ENCODE measurements at places on chromosomes 1 and 21.

- DNase-seq = no peak
Observed at GRCh38 chr1:117810553-117810952, 118.9 kb downstream of the GDAP2 start.

DNA sequence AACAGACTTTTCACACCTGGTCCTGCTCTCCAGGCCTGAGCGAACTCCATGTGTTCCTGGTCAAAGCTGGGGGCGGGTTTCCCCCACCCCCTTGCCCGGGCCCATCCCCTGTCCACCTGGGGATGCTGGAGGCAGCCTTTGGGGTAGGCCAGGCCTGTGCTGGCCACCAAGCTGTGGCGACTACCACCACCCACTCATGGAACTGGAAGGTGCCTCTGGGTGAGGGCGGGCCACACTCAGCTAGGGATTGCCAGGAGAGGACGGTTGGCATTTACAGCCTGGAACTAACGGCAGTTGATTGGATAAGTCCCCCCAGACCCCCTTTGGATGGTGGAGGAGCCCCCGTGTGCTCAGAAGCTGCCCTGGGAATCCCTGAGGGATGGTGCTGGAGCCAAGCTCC is 7.9 kb downstream of the S100B start:
- DNase-seq = no peak

- DNase-seq = no peak
Observed at GRCh38 chr1:54870869-54871268, 16.1 kb downstream of the DHCR24 start.

- DNase-seq = no peak
Observed at GRCh38 chr1:181482521-181483284, 614 bp upstream of the CACNA1E start.

DNA sequence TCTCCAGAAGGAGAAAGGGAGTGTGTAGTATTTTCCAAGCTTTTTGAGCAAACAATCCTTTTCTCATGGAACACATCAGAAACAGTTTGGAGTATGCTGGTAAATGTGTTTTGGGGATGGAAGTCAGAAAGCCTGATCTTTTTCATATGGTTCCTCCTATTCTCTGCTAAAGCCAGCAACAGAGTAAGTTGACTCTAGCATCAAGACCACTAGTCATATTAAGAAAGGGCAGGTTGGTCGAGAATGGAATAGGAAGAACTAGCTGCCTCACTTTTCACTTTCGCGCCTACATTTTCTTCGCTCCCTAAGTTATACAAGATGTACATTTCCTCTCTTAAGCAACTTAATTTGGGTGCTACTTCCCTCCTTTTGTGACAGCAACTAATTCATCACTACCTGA is 24.0 kb downstream of the PPT1 start:
- DNase-seq = no peak

GRCh38 chr1:178146436-178146835 is 52.5 kb downstream of the RASAL2 start:
- no peak for DNase-seq

DNA sequence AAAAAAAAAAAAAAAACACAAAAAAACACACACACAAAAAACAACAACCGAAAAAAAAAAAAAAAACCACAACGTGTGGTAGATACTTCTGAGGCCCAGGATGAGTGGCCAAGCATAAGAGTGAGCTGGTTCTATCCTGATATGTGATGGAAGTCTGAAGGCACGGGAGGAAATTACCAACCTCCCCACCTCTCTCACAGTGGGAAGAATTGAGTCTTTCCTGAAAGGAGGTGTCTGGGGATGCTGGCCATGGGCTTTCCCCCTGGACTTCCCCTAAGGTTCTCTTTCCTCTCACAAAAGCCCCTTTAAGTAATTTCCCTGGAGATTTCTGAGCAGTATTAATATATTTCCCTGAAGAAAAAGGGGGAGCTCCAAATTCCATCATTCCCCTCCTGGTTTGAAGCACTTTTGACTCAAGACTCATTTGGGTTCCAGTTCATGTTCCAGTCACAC is 5.2 kb downstream of the TMCC2 start:
- no peak for DNase-seq

DNA sequence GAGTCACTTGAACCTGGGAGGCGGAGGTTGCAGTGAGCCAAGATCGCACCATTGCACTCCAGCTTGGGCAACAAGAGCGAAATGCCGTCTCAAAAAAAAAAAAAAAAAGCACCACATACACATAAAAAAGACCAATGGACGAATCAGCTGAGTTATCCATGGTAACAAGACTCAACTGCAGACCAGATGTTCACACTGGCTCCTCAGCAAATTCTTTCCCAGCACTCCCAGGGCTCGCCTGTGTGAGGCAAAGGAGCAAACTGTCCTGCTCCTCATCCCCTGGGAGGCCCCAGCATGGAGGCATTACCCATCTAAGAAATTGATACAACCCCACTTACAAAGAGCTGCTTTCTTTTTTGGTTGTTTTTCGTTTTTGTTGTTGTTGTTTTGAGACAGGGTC is 3.1 kb downstream of the TMEM234 start:
- no peak for DNase-seq

DNA sequence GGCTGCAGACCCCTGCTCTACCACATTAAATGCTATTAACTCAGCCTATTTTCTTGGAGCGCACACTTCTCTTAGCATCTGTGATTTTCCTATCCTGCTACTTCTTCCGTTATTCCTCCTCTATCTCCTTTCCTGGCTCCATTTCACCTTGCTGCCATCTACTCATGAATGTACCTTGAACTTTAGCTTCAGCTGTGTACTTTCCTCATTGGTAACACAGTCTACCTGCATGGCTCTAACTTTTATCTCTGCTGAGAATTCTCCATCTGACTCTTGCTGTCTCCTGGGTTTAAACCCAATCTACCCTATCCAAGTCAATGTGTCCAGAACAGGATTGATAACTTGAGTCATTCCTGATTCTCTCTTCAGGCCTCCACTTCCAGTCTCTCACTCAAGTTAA is 67.6 kb upstream of the MCOLN3 start:
- DNase-seq = no peak

GRCh38 chr1:17640393-17640792 is 100.9 kb downstream of the ARHGEF10L start:
- no peak for DNase-seq

DNA sequence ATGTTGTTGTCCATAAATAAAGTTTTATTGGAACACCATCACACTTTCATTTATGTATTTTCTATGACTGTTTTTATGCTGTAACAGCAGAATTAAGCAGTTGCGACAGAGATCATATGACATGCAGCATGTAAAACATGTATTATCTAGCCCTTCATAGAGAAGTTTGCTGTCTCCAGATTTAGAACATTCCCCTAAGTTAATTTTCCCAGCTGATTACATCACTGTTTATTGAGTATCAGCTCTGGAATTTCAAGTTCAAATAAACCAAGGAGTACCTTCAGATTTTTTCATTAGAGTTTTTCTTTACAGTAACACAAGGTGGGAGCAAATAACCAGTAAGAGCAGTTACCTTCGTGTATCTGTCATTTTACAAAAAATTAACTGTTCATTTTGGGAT is 792.8 kb downstream of the USP25 start:
- no peak for DNase-seq
